K562 (cell line): ENCODE measurements at places on chromosomes 7 and 10. TPM values are rescaled to one million over a fixed set of nuclear protein-coding genes. Genes with fewer than 3 reads are reported as not detected.
A peak's percentile ranks its signal among the peaks of the same experiment; 100 is the strongest.

DNA sequence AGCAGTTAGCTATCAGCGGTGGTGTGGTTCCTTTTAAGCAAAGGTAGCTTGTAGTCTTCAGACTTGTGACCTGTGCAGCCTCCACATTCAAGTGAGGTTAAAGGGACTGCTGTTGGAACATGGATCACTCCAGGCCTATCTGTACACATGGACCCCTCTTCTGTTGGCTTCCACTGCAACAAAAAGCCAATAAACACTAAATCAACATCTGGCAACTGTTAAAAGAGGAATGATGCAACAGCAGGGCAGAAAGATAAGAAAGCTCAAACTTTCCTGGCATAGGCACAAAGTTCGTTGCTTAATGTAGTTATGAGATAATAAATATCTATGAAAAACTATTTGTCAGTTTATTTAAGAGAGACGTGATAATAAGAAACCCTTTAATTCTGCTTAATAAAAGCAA lies 4.0 kb upstream of the MINPP1 start:
- H3K4me1 ChIP-seq = peaks cover 9% of the 10 kb centered on the region
- DNase-seq = peak; percentile 52
- no peak overlapping the region for H3K4me3 ChIP-seq
- no peaks in the 10 kb centered on the region for H3K27me3 ChIP-seq

DNA sequence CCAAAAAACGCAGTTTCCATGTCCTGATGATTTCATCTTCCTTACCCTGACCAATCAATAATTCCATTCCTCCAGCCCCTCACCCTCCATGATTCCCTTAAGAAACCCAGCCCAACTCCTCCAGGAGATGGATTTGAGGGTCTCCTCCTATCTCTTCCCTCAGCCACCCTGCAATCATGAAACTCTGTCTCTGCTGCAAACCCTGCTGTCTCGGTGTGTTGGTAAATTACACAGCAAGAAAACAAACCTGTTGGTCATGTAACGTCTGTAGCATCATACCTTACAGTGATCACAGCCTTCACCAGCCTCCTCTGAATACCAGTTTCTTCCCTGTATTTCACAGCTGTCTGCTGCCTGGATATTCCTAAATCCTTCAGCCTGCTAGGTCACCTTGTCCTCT lies 300.7 kb upstream of the NEBL start:
- no peaks in the 10 kb centered on the region for H3K36me3 ChIP-seq
- DNase-seq = no peak
- no peaks in the 10 kb centered on the region for H3K4me1 ChIP-seq
- no peak overlapping the region for H3K27ac ChIP-seq
- no peaks in the 10 kb centered on the region for H3K27me3 ChIP-seq
- no peak overlapping the region for H3K4me3 ChIP-seq

DNA sequence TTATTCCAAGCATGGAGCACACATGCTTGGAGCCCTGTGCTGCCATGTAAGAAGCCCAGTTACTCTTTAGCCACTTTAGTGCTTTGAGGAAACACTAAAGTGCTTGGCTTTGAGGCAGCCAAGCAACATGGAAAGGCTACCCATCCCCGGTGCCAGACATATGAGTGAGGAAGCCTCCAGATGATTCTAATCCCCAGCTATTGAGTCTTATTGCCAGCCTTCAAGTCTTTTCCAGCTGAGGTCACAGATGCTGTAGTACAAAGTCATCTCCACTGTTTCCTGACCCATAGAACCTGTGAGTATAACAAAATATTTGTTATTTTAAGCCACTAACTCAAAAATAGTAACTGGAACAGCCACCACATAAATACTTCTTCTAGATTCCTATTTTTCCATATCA lies 91.4 kb upstream of the CYP26C1 start:
- peaks cover 8% of the 10 kb centered on the region; the same call in 1 of the 2 replicates for H3K4me1 ChIP-seq
- H3K27ac ChIP-seq = 0 out of 3 replicates have a peak overlapping the region, but pooled peaks have one; percentile 13
- H3K36me3 ChIP-seq = peaks cover 17% of the 10 kb centered on the region; the same call in 2 of the 3 replicates
- H3K4me3 ChIP-seq = no peak overlapping the region
- H3K27me3 ChIP-seq = no peaks in the 10 kb centered on the region
- no peak for DNase-seq

The STAG3 gene
- polyA plus RNA-seq = 1.3 and 1.9 TPM in 2 replicates

The POLR2J2 gene
- 6.1 and 6.7 TPM in 2 replicates for polyA plus RNA-seq

DNA sequence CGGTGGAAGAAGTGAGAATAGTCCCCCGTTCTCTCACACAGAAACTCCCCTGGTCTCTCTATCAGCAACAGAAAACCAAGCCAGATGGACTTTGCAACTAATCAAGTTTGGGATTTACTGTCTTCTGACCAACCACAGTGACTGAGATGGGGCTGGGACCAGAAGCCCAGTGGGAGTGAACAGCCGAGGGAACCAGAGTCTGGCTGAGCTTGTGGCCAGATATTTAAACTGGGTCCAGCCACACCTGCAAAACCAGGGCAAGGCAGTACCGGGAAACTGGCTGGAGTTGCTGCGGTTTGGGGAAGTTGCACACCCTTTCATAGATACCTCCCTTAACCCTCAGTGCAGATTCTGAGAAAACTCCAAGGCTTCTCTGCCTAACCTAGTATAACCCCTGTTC lies 6.0 kb downstream of the GSTK1 start:
- peak; percentile 6 for DNase-seq
- H3K4me1 ChIP-seq = peaks cover 18% of the 10 kb centered on the region
- no peaks in the 10 kb centered on the region for H3K27me3 ChIP-seq
- H3K4me3 ChIP-seq = no peak overlapping the region

The ATG9B gene
- polyA plus RNA-seq = 2.7 and 8.0 TPM in 2 replicates

DNA sequence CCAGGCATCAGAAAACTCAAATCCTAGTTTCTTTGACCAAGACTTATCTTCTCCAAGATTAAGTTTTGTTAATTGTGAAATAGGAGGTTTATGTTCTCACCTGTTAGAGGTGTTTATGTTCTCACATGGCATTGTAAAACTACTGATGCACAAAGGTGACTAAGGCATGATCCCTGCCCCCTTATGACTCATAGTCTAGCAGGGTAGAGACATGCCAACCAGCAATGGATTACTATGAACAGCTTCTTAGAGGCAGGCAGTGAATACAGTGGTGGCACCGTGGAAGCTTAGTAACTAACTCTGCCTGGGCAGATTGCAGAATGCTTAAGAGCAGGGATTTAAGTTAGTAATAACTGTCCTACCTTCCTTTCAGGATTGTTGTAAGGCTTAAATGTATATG lies 400.9 kb downstream of the SORCS3 start:
- no peak for DNase-seq
- no peaks in the 10 kb centered on the region for H3K36me3 ChIP-seq
- H3K27me3 ChIP-seq = no peaks in the 10 kb centered on the region
- H3K4me1 ChIP-seq = no peaks in the 10 kb centered on the region

- H3K4me3 ChIP-seq = no peak overlapping the region
- H3K27ac ChIP-seq = no peak overlapping the region
- no peaks in the 10 kb centered on the region for H3K27me3 ChIP-seq
- DNase-seq = no peak
Measured at GRCh38 chr10:64617085-64617484, 1095.9 kb downstream of the REEP3 start.

The ADRA2A gene
- polyA plus RNA-seq = not detected in 2 replicates

DNA sequence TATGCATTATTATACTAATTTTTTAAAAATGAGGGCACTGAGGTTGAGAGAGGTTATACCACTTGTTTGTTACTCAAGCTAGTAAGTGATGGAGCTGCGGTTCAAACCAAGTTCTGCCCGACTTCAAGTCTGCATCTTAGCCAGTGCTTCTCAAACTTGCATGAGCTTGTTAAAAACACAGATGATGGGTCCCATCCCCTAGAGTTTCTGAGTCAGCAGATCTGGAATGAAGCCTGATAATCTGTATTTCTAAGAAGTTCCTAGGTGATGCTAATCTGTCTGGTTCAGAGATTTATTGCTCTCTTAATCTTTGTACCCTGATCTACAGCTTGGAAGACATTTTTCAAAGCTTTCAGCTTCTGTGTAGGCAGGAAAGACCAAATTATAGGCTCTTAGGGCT lies 67.7 kb upstream of the CC2D2B start:
- DNase-seq = no peak
- no peak overlapping the region for H3K27ac ChIP-seq
- H3K4me1 ChIP-seq = no peaks in the 10 kb centered on the region
- H3K4me3 ChIP-seq = no peak overlapping the region
- H3K27me3 ChIP-seq = no peaks in the 10 kb centered on the region
- no peaks in the 10 kb centered on the region for H3K36me3 ChIP-seq

The UTF1 gene
- 0.46 TPM in 1 of 2 replicates, not detected in the other for polyA plus RNA-seq

- H3K4me3 ChIP-seq = no peak overlapping the region
- H3K36me3 ChIP-seq = no peaks in the 10 kb centered on the region
- no peaks in the 10 kb centered on the region for H3K4me1 ChIP-seq
- DNase-seq = no peak
Measured at GRCh38 chr10:120684226-120684625, 166.9 kb upstream of the WDR11 start.

The EBF3 gene
- 0.04 TPM in 1 of 2 replicates, not detected in the other for polyA plus RNA-seq

DNA sequence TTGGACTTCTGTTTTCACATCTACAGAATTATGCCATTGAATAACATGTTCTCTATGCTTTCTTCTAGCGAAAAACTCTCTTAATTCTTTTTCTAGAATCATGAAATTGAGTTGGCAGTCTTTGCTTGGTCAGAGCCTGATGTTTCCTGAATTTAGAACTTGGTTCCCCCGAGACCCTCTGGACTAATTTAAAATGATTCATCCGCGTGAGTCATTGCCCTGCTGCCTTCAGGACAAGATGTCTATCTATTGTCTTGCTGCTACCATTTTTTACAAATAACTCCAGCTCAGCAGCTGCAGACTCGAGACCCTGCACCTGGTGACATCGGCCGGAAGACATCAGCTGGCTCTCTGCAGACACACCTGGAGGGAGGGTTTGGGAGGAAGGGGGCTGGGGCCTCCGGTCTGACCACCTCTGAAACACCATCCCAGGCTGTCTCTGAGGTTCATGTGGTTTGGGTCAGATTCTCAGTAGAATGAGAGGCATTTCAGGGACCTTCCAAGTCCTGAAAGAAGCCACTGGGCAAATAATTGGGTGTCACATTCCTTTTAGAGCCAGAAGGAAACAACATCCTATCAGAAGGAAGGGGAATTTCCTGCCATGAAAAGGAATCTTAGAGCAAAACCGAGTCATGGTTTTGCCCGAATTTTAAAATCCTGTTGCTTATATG lies 20.9 kb upstream of the KLF6 start:
- no peaks in the 10 kb centered on the region for H3K36me3 ChIP-seq

- no peaks in the 10 kb centered on the region for H3K36me3 ChIP-seq
- H3K27me3 ChIP-seq = no peaks in the 10 kb centered on the region
- H3K4me3 ChIP-seq = no peak overlapping the region
Measured at GRCh38 chr7:92137557-92137956, 3.3 kb upstream of the CYP51A1 start.

The FOXP2 gene
- polyA plus RNA-seq = not detected in 2 replicates

The CFTR gene
- polyA plus RNA-seq = not detected in 2 replicates

The MRLN gene
- not detected in 2 replicates for polyA plus RNA-seq

DNA sequence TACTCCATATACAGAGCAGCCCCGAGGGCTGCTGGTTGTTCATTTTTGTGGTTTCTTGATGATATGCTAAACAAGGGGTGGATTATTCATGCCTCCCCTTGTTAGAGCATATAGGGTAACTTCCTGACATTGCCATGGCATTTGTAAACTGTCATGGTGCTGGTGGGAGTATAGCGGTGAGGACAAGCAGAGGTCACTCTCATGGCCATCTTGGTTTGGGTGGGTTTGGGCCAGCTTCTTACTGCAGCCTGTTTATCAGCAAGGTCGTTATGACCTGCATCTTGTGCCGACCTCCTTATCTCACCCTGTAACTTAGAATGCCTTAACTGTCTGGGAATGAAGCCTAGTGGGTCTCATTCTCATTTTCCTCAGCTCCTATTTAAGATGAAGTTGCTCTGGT lies 31.3 kb downstream of the GNAT3 start:
- no peak for DNase-seq
- H3K4me3 ChIP-seq = no peak overlapping the region
- no peaks in the 10 kb centered on the region for H3K27me3 ChIP-seq
- no peaks in the 10 kb centered on the region for H3K36me3 ChIP-seq
- H3K4me1 ChIP-seq = no peaks in the 10 kb centered on the region

The EVX1 gene
- polyA plus RNA-seq = not detected in 2 replicates

GRCh38 chr10:12419262-12419847 lies 70.0 kb downstream of the CAMK1D start:
- no peaks in the 10 kb centered on the region for H3K4me1 ChIP-seq
- H3K4me3 ChIP-seq = no peak overlapping the region
- H3K36me3 ChIP-seq = no peaks in the 10 kb centered on the region
- H3K27me3 ChIP-seq = peaks cover 21% of the 10 kb centered on the region
- no peak overlapping the region for H3K27ac ChIP-seq
- DNase-seq = no peak

GRCh38 chr7:47552621-47553020 lies 29.3 kb downstream of the TNS3 start:
- H3K4me1 ChIP-seq = no peaks in the 10 kb centered on the region
- no peak overlapping the region for H3K27ac ChIP-seq
- no peak for DNase-seq
- H3K36me3 ChIP-seq = no peaks in the 10 kb centered on the region
- H3K4me3 ChIP-seq = no peak overlapping the region

DNA sequence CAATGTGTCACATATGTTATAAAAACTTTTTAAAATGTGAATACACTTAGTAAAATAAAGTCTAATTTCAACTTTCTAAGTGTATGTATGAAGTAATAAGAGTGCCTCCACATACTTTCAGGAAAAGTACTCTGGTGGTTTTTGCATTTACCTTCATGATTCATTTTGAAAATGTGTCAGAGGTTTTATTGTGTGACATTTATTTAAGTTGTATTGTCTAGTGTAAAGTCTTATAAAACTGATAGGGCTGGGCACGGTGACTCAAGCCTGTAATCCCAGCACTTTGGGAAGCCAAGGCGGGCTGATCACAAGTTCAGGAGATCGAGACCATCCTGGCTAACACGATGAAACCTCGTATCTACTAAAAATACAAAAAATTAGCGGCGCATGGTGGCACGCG lies 226.5 kb downstream of the ITGB1 start:
- no peak for DNase-seq
- no peaks in the 10 kb centered on the region for H3K27me3 ChIP-seq
- no peak overlapping the region for H3K27ac ChIP-seq
- H3K4me3 ChIP-seq = no peak overlapping the region

DNA sequence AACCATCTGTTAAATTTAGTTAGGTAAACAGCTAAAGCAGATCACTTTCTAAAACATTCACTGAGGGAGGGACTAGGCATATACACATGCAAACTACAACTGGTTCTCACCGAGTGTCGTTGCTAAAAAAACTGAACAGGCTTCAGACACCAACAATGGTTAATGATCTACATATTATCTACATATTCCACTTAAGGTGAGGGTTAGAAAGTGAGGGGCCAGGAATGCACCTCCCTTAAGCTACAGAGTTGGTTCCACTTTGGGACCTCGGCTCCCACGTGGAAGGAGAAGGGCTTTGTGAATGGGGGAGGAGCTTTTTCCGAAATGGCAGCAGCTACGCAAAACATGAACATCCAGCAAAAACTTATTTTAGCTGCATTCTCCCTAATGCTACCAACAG lies 5.8 kb downstream of the CTBP2 start:
- no peaks in the 10 kb centered on the region for H3K27me3 ChIP-seq
- peak overlapping the region; percentile 91 for H3K27ac ChIP-seq
- peaks cover 16% of the 10 kb centered on the region; the same call in 2 of the 3 replicates for H3K4me1 ChIP-seq
- peak; percentile 37 for DNase-seq
- H3K36me3 ChIP-seq = peaks cover 42% of the 10 kb centered on the region

The CYP2C9 gene
- polyA plus RNA-seq = not detected in 2 replicates

GRCh38 chr10:21497177-21497807 lies 28.2 kb downstream of the SKIDA1 start:
- peak overlapping the region; percentile 71 for H3K4me3 ChIP-seq
- H3K27ac ChIP-seq = no peak overlapping the region
- H3K4me1 ChIP-seq = peaks cover 42% of the 10 kb centered on the region

The OR9A2 gene
- polyA plus RNA-seq = not detected in 2 replicates

- no peaks in the 10 kb centered on the region for H3K36me3 ChIP-seq
- no peak overlapping the region for H3K27ac ChIP-seq
- H3K27me3 ChIP-seq = peaks cover 18% of the 10 kb centered on the region
- H3K4me1 ChIP-seq = no peaks in the 10 kb centered on the region
- H3K4me3 ChIP-seq = no peak overlapping the region
- DNase-seq = no peak
Measured at GRCh38 chr7:156191090-156191489, 378.8 kb upstream of the SHH start.

The OR2A1 gene
- polyA plus RNA-seq = not detected in 2 replicates
